ENCODE measurements at places on chromosomes 12 and 14.

GRCh38 chr12:120659151-120659525 lies 18.7 kb downstream of the CABP1 start:
- no peak for DNase-seq

DNA sequence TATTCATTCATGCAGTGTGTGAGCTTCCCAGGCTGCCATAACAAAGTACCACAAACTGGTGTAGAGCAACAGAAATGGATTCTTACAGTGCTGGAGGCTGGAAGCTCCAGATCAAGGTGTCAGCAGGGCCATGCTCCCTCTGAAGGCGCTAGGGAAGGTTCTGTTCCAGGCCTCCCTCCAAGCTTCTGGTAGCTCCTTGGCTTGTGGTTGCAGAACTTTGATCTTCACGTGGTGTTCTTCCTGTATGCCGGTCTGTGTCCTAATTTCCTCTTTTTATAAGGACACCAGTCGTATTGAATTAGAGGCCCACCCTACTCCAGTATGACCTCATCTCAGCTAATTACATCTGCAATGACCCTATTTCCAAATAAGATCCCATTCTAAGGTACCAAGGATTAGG lies 3.1 kb downstream of the OTUB2 start:
- no peak for DNase-seq

GRCh38 chr12:8677362-8677761 lies 14.7 kb upstream of the MFAP5 start:
- DNase-seq = no peak

DNA sequence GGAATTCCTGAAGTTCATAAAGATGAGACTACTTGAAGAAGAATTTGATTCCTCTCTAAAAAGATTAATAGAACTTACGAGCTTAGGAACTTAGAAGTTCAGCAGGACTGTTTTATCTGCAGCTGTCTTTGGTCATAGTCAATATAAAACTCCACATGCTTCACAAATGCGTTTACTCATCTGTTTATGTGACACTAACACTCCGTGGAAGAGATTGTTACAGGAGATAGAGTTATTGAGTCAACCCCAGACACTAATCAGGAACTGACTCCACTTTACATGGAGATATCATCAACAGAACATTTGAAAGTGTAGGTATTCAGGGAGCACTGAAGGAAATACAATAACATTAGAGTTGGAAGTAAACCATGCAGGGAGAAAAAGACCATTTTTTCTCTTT lies 92.8 kb downstream of the LRFN5 start:
- DNase-seq = no peak

- no peak for DNase-seq
Measured at GRCh38 chr14:101732118-101732517, 29.4 kb upstream of the PPP2R5C start.

DNA sequence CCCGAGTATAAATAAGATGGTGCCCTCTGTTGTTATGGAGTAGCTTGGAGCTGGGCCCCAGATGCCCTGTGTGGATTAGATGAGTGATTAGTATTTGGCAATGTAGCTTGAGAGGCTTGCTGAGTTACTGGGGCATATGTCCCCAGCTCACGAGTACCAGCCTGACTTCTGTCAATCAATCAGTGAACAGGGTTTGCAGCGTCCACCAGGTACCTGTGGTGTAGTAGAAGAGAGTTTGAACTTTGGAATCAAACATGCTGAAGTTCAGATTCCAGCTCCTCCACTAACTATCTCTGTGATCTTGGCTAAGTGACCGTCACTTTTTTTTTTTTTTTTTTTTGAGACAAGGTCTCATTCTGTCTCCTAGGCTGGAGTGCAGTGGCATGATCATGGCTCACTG lies 11.6 kb upstream of the TCL1B start:
- DNase-seq = no peak

- no peak for DNase-seq
Measured at GRCh38 chr12:131090274-131091210, 136.8 kb downstream of the ADGRD1 start.

DNA sequence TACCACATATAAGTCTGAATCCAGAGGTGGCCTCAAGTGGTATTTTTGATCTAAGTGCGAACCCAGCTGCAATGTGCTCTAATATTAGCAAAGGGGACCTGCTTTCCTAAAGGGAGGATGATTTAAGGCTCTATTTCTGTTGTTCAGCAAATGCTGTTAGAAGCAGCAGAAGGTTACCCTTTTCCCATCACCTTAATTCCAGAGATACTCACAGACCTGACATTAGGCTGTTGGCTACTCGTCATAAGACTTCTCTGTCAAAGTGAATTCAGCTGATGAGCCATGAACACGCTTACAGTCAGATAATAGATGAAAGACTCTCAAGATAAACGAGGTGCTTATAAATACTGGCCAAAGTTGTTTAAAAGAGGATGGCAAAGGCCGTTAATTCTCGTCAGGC lies 308.7 kb upstream of the DDHD1 start:
- no peak for DNase-seq

DNA sequence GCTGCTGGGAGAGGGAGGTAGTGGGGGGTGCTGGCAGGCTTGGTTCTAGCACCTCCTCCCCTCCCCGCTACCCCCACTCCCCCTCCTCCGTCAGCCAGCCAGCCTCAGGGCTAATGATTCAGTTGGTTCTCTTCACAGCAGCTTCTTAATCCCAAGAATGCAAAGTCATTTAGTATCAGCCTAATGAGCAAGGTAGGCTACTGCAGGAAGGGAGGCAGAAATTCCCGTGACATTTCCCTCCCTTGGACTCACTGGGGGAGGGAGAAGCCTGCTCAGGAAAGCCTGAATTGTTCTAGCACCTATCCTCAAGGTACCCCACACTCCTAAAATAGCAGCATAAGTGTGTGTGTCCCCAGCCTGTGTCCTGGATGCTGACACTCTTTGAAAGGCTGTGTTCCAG lies 29.8 kb downstream of the ITPK1 start:
- no peak for DNase-seq

DNA sequence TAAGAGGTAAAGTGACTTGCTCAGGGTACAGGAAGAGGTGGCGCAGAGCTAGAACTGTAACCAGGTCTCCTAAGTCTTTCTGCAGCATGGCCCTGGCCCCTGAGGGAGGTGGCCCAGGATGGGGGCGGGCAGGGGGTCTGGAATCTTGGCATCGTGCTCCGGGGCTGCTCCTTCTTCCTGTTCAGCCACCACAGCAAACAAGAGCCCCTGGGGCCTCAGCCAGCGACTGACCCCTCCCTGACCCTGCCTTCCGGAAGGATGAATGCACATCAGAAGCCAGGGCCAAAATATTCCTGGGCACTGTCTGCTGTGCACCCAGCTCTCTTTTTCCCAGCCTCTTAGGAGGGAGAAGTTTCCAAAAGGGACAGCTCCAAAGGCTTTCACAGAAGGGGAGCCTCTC lies 242.8 kb downstream of the DPF3 start:
- DNase-seq = no peak

DNA sequence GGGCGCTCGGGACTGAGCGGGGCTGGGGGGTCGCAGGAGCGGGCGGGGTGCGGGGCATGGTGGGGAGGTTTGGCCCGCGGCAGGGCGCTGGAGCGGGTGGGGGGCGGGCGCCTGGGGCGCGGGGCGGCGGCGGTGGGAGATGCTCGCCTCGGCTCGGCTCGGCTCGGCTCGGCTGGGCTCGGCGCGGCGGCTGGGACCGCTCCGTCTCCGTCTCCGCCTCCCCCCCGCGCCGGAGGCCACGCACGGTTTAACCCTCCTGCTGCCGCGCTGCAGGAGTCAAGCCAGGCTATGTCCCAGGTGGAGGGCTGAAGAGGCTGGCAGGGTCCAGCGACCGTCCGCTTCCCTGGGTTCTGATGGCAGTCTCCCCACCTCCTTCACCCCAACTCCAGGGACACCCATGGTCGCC lies at the start of gene PIANP:
Gene PIANP, minus strand, starts transcription at position 170 of the 406 bp plus-strand sequence. CDS start 2,754 bp downstream, outside the sequence.
- DNase-seq = peak; percentile 56

GRCh38 chr12:95259368-95259767 lies 41.8 kb downstream of the VEZT start:
- DNase-seq = no peak

GRCh38 chr14:73744175-73744867 lies 30.1 kb upstream of the PNMA1 start:
- no peak for DNase-seq

GRCh38 chr14:39369029-39369428 lies 63.2 kb downstream of the FBXO33 start:
- no peak for DNase-seq

DNA sequence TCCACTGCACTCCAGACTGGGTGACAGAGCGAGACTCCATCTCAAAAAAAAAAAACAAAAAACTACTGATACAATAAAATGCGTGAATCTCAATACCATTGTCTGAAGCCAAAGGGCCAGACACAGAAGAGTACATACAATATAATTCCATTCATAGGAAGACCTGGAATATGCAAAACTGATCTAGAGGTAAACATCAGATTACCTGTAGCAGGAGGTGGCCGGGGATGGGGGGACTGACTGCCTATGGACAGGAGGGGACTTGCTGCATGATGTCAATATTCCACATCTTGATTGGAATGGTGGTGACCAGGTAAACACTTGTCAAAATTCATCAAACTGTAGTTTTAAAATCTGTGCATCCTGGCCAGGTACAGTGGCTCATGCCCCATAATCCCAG lies 12.5 kb upstream of the FIGNL2 start:
- no peak for DNase-seq

GRCh38 chr14:104985675-104986486 lies at the start of gene CLBA1:
Gene CLBA1, plus strand, starts transcription at chr14:104985788. Its CDS starts 644 bp downstream, at chr14:104986432.
- DNase-seq = peak; percentile 81

DNA sequence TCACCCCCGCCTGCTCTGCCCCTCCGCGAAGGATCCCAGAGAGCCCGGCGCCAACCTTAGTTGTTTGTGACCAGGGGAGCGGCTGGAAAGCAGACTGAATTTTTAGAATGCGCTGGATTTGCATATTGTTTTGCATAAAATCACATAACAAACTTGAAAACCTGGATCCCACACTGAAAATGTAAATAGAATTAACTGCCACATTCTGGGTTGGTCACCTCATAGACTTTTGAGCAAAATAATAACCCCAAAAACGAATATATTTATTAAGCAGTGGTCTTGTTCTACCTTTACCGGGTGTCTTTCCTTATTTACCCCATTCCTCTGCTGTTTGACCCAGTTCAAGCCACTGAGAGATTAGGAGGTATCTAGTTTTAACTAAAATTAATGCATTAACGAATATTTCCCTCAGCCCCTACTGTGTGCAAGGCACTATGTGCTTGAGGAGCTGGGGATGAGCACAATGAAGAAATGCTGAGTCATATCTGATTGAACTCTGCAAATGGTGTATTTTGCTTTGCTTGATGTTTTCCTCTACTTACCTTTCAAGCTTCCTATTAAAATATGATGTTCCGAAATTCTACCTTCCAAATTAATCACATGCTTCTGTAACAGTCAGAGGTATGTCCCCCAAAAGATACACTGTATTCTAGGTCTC lies 438 bp upstream of the EGLN3 start:
- DNase-seq = no peak

- no peak for DNase-seq
Measured at GRCh38 chr12:114018669-114019068, 52.5 kb upstream of the RBM19 start.

DNA sequence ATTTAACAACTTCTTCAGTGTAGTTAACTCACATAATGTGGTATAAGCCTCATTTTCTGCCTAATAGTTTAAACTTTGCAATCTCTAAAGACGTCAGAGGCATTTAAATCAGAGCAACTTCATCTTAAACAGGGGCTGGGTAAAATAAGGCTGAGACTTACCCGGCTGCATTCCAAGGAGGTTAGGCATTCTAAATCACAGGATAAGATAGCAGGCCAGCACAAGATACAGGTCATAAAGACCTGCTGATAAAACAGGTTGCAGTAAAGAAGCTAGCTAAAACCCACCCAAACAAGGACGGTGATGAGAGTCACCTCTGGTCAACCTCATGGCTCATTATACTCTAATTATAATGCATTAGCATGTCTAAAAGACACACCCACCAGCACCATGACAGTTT lies 115.6 kb upstream of the PKP2 start:
- DNase-seq = no peak

- no peak for DNase-seq
Measured at GRCh38 chr12:63305901-63306875, 155.2 kb upstream of the AVPR1A start.

- DNase-seq = no peak
Measured at GRCh38 chr12:94285943-94286582, 137.7 kb downstream of the PLXNC1 start.

DNA sequence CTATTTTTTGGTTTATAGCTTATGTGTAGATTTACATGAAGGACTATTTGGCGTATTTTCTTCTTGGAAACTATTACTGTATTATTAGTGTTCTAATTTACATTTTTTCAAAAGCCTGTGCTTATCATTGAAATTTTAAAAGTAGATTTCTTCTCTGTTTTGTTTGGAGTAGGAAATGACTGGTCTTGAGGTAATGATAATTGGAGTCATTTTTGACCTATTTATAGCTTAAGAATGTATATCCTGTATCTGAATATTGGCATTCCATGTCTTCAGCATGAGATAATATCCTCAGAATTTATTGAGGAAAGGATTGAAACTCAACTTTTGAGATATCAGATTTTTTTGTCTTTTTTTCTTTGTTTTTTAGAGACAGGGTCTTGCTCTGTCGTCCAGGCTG lies 193.4 kb downstream of the ERC1 start:
- no peak for DNase-seq

- DNase-seq = peak; percentile 44
Measured at GRCh38 chr12:132475304-132476037, 14.5 kb upstream of the FBRSL1 start.

DNA sequence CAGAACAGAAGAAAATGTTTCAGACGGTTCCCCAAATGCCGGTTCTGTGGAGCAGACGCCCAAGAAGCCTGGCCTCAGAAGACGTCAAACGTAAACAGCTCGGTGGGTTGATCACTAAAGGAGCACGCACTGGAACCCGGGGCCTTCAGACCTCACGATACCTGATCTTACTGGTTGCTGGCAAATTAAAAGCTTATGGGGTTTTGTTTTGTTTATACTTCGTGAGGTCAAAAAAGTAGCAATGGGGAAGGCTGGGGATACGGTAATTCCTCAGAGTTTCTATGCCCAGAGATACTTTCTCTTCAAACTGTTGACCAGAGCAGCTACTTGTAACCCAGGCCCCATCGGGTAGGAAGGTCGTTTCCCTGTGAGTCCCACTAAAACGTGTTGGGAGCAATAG lies 1.7 kb downstream of the CDKN1B start:
- peak; percentile 40 for DNase-seq

DNA sequence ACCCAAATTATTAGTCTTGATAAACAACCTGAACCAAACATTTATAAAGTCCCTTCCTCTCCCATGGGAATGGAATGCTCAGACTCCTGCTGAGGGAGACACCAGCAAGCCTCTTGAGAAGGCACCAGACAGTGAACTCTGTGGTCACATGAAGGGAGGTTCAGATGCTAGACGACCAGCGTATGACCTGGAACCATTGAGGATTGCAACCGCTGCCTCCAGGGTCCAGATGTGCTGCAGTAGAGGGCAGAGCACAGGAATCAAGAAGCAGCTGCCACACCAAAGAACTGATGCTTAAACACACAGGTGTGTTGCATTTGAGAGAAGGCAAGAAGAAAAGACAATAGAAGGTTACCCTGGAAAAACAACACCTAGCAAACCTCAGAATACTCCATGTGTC lies 592.4 kb downstream of the AACS start:
- no peak for DNase-seq

DNA sequence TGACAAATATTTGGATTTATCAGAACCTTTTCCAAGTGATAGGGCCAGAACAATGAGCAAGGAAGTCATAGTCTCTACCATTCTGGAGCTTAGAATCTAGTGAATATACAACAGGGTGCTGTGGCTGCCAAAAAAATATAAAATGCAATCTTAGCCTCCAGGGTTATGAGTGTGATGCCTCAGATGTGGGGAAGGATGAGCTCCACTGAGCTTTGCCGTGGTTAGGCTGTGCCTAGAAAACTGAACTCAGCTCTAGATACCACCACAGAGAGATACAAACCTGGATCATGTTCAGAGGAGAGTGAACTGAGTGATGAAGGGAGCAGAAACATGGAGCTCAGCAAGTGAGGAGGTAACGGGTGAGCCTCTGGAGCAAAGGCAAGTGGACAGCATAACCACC lies 138.1 kb upstream of the HIF1A start:
- no peak for DNase-seq

Measured in activated naive CD4-positive, alpha-beta T cell treated with anti-CD3 and anti-CD28 coated beads for 36 hours (primary cell).